ENCODE measurements at places on chromosomes 3 and 15.

GRCh38 chr3:58991026-58991425 is 58.8 kb downstream of the CFAP20DC start:
- no peak for DNase-seq

DNA sequence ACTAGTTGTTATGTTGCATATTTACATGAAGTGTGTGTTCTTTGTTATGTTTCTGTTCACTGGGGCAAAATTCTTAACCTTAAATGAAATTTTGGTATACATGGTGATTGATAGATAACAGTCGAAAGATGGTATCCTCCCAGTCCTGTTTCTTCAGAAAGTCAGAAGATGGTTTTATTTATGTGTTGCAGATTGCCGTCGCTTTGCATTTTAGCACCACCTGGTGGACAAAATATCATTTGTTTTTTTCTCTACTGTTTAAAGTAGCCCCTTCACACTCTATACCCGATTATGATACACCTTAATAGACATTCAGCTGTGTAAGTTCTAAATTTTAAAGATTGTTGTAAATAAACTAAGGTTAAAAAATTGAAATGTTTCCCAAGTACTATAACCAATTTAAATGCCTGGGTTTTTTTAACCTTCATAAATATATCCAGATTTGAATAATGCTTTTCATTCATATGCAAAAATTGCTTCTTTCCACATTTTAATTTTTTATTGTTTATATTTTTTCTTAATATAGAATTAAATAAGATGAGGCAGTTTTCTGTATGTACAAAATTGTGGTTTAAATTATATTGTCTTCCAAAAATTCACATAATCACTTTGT is 152.2 kb downstream of the ALCAM start:
- no peak for DNase-seq

GRCh38 chr3:135106445-135106844 is 311.4 kb downstream of the EPHB1 start:
- DNase-seq: no peak

DNA sequence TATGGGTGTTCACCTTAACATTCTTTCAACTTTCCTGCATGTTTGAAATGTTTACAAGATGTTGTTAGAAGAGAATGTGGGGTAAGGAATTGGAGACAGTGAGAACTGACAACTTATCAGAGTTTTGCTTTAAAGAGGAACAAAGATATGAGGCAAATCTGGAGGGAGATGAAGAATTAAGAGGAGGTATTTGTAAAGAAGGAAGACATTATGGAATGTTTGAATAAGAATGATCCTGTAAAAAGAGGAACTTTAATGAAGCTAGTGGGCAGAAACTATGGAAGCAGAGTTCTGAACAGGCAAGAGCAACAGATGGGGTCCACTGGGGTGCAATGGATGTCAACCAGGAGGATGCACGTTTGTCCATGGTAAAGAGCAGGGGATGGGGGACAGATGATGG is 27.7 kb downstream of the PLD1 start:
- no peak for DNase-seq

DNA sequence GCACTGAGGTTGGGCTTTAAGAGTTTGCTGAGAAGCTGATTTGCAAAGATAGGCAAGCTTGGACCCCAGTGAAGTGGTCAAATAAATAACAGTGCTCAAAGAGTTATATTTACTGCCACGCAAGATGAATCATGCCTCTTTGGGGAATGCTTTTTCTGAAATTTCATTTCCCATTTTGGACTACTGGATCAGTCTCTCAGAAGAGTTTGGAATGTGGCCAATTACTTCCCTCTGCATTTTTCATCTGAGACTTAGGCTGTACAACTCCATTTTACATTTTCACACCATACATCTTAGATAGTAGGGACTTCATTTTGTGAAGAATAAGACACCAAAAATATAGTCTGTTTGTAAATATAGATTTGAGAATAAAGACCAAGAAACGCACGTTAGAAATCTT is 419.7 kb downstream of the FGF12 start:
- DNase-seq: no peak

GRCh38 chr3:107791450-107791849 is 268.7 kb downstream of the BBX start:
- DNase-seq: no peak

DNA sequence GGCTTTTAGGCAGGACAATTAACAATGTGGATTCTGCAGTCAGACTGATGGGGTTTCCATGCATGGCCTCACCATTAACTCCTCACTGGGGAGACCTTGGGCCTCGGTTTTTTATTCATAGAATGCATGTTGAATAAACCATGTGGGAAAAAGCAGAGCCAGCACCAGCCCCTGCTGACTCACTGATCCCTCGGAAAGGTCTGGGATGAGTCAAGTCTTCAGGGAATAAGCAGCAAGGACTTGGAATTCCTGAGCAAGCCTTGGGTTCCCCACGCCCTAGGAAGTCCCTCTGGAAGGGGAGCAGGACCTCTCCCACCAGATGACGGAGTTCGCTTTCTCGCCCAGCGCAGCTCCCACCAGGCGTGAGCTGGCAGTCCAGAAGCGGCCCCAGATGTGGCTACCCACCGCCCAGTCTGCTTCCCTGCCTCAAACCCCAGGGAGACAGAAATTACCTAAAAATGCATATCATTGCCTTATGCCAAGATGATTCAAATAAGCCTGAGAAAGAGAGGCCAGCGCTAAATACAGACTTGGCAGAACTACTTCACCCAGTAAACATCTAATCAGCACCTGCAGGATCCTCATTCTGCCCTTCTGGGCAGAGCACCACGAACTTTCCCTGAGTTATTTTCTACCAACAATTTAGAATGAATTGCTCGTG is 45.4 kb downstream of the BTD start:
- no peak for DNase-seq

- no peak for DNase-seq
These were observed 75.1 kb downstream of the RAB11A start for GRCh38 chr15:65944404-65944803.

- peak; percentile 69 for DNase-seq
These were observed 27.8 kb upstream of the RPL32 start for GRCh38 chr3:12869035-12869621.

GRCh38 chr3:11459186-11459824 is 184.4 kb downstream of the VGLL4 start:
- DNase-seq: no peak

DNA sequence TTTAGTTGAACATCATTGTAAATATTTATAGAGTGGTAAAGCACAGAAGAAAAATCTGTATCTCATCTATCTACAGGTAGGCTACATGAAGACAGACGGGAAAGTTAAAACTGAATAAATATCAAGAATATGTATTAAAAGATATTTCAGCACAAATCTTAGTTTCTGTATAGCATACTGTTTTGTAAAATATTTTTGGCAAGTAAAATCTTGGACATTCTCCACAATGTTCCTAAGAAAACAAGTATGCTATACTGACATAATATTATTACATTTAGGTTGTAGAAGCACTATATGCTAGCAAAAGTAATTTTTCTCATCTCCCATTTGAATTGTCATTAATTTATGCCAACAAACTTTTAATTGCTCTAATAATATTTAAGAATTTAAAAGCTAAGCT is 326.4 kb upstream of the ARL6 start:
- DNase-seq: no peak

GRCh38 chr15:66705277-66706146 is 3.5 kb downstream of the SMAD6 start:
- DNase-seq: no peak

GRCh38 chr3:6862041-6862879 is 1.3 kb downstream of the GRM7 start:
- no peak for DNase-seq

DNA sequence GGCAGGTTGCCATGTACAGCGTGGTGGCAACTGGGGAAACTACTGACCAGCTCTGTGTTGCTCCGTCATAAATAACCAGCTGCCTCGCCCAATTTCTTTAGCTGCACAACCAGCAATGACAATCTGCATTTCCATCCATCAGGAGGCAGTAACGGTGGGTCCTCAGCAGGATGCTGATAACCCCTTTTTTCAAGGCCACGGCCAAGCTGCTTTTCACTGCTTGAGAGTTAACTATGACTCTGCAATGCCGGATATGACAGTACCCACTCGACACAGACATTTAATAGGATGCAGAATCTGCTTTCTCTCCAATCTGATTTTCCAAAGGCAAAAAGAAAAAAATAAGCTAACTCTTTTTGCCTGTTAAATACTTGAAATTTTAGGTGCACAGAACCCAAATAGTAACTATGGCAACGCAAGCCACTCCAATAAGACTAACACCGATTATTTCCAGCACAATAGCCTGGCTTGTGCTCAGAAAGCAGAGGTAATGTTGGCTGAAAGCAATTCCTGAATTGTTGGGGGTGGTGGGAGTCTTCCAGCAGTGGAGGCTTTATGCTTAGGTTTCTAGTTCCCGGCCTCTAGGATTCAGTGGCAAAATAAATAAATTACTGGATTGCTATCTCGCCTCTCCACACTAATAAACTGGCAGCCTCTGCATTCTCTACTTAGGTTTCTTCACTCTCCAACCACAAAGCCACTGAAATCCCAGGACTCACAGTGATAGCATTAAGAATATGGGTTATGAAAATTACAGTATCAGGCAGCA is 31.2 kb upstream of the SRGAP3 start:
- DNase-seq: no peak

DNA sequence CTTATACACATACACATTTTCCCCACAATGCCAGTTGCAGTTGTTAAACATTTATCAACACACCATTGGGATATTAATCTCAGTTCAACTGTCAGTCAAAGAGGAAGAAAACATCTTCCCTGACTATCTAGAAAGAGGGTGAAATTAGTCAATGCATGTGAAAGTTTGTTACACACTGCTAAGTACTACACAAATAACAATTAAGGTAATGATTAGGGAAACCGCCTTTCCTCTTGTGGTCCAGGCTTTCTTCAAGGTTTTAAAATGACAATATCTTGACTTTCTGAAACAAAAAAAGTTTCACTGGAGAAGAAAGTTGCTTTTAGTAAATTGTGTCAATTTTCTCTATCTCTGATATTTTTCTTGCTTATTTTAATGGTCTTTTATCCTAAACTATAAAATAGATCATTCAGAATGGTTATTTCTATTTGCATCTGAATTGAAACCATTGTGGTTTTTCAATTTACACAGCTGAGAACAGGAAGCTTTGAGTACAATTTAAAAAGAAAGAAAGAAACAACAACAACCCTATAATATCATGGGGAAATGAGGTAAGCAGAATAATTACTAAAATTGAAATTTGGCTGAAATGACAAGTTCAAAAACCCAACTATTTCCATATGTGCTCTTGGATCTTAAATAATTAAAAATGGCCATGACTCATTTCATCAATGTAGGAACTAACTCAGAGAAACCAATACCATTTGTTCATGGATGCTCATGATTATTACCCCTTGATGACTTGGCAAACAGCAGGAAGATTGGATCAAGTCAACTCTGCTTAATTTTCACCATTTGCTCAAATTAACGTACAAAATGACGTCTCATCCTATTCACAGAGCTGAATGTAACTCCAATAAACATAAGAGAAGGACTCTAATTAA is 31.7 kb downstream of the GPR149 start:
- DNase-seq: no peak

- DNase-seq: no peak
These were observed 9.7 kb upstream of the ARID3B start for GRCh38 chr15:74531144-74531811.

- no peak for DNase-seq
These were observed 478.9 kb downstream of the CNTN4 start for GRCh38 chr3:2577571-2577970.

- no peak for DNase-seq
These were observed 29.3 kb upstream of the SACM1L start for GRCh38 chr3:45659661-45660566.

- DNase-seq: no peak
These were observed 3.0 kb upstream of the GCSAM start for GRCh38 chr3:112136046-112136445.

DNA sequence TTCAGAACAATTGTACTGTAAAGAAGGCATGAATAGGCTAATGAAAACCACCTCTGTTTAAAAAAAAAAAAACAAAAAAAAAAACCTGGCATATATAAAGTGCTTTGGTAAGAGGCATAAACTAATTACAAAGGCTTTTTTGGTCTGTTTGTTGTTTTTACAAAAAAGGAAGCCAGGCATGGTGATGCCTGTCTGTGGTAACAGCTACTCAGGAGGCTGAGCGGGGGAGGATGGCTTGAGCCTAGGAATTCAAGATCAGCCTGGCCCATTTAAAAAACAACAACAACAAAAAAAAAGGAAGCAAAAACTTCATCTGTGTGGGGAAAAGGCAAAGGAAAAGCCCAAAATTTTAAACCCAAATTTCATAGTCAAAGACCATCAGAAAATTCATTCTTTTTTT is 47.0 kb downstream of the OSBPL10 start:
- DNase-seq: no peak

GRCh38 chr15:51907136-51907862 is 64.3 kb downstream of the LEO1 start:
- DNase-seq: no peak

GRCh38 chr3:169556349-169556870 is 107.1 kb downstream of the MECOM start:
- DNase-seq: no peak

DNA sequence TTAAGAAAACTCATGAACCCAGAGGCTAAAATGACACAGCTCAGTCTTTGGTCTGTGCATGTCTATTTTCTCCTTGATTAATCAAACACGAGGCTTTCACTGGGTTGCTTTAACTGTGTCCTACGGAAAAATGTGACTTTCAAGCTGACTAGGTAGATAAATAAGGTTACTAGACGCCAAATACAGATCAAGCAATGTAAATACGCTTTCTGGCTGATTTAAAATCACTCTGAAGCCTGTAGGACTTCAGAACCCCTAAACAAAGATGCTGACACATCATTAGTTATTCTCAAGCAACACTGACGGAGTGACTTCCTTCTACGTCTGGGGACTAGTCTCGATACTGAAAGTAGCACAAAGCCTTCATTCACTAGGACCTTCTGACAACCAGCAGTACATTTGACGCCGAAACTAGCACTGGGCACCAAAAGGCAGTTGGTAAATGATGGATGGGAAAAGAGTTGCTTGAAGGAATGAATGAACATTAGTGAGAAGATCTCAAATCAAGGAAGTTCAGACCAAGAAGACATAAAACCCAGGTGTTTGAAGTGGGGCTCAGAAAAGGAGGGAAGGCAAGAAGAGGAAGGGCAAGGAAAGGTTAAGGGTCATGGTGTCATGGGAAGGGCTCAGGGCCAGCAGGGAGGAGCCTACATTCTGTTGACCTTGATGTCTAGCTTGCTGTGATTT is 67.1 kb upstream of the CDV3 start:
- DNase-seq: peak; percentile 56

- no peak for DNase-seq
These were observed 31.5 kb downstream of the ZFAND6 start for GRCh38 chr15:80090879-80091503.

GRCh38 chr3:194604837-194605236 is 28.4 kb downstream of the TMEM44 start:
- DNase-seq: no peak

DNA sequence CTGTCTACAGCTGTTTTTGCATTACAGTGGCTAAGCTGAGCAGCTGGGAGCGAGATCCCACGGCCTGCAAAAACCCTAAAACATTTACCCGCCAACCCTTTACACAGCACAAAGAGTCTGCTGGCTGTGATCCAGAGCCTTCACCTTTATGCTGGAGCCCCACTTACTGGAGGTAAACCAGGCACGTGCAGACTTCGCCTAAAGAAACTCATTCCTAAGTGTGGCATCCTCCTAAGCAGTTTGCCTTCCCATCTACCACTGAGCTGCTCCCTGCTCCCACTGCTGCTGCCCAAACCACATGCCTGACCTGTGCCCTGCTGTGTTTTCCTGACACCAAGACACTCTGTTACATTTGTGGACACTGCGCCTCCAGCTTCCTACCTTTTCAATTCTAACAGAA is 53.0 kb downstream of the CHSY1 start:
- DNase-seq: no peak
